ENCODE measurements at places on chromosomes 4 and X. TPM values are rescaled to one million over a fixed set of nuclear protein-coding genes. Genes with fewer than 3 reads are reported as not detected.

HSD17B10 gene
- total RNA-seq, result 47.9 TPM

FRG2 gene
- total RNA-seq, result not detected

DNA sequence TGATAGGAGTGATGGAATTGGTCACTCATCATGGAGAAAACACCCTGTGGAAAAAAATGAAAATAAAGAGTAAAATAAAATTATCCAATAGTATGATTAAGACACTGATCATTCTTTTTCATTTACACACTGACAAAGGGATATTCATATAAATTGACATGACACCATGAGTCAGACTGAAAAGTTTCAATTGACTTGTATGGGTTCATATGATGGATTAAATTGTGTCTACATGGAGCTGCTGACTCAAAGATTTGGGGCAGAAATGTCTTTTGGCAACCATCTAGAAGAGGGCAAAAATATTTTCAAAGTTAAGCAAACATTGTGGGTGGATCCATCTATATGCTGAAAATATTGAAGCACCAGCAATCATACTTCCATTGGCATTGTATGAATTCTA is 153.4 kb upstream of the PPP3CA start:
- DNase-seq, result no peak
- H3K36me3 ChIP-seq, result no peaks in the 10 kb centered on the region
- no peak overlapping the region for H3K4me3 ChIP-seq
- H3K27me3 ChIP-seq, result no peaks in the 10 kb centered on the region

DNA sequence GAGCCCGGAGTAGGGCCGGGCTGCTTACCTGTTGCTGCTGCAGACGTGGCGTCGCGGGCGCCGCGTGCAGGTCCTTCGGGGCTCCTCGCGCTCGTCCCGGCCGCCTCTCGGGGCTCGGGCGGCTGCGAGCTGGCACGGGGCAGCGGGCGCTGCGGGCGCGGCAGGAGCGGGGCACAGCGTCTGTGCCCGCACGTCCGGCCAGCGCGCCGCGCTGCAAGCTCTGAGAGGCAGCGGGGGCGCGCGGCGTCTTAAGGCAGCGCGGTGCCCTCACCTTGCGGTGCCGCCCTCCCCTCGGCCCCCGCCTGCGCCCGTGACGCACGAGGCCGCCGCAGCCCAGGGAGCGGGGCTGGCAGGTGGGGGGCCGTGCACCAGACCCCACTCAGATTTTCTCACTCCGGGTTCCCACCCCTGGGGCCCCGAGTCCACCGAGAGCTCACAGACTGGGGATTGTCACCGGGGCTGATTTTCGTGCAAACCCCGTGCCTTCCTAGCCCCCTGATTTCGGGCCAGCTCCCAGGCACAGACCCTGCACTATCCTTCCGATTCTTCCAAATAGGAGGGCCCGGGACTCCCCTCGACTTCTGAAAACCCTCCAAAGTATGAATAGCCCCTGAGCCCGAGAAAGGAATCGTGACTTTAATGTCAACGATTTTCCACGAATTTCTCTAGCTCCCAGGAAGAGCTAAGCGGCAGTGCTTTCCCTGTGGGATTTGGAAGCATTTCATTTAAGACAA is at the start of gene GPR101:
Gene GPR101 (minus strand): TSS at position 222 of the 734 bp plus-strand sequence. CDS start 2,321 bp downstream, outside the sequence.
- no peak within 1 kb of the TSS for H3K4me3 ChIP-seq
- H3K36me3 ChIP-seq, result no peaks in the 10 kb centered on the region
- DNase-seq, result peak; percentile 13
- H3K27me3 ChIP-seq, result peaks cover 23% of the 10 kb centered on the region
- H3K27ac ChIP-seq, result no peak within 1 kb of the TSS

DNA sequence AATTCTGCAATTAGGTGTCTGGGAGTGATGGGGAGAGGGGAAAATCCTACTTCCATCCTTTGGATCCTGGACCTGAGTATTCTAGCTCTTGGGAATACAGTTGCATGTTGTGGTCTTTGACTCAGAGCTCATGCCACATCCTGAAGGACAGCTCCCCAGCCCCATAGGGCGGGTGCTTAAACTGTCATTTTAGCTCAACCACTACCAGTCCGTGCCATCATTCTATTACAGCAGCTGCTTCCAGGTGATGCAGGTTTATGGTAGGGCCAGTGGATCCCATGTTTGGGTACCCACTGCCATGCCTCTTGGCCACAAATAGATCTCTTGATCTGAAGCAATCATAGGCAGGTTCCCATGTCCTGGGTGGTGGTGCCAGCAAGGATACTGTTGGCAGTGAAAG is 34.7 kb downstream of the CCKAR start:
- H3K4me3 ChIP-seq, result no peak overlapping the region
- H3K27me3 ChIP-seq, result no peaks in the 10 kb centered on the region
- no peaks in the 10 kb centered on the region for H3K36me3 ChIP-seq
- peaks cover 16% of the 10 kb centered on the region for H3K4me1 ChIP-seq

PNMA5 gene
- not detected for total RNA-seq

CDS1 gene
- not detected for total RNA-seq

- no peak overlapping the region for H3K4me3 ChIP-seq
- no peak overlapping the region for H3K27ac ChIP-seq
- peak; percentile 3 for DNase-seq
Measured at GRCh38 chrX:155819525-155819924, 61.6 kb upstream of the VAMP7 start.

GRCh38 chrX:72062916-72063315 is 68.8 kb downstream of the RTL5 start:
- H3K4me3 ChIP-seq, result no peak overlapping the region
- no peaks in the 10 kb centered on the region for H3K36me3 ChIP-seq
- H3K27me3 ChIP-seq, result no peaks in the 10 kb centered on the region

GRCh38 chr4:112817933-112818593 is 181.1 kb downstream of the LARP7 start:
- peak; percentile 96 for DNase-seq
- no peaks in the 10 kb centered on the region for H3K36me3 ChIP-seq
- peak overlapping the region; percentile 75 for H3K27ac ChIP-seq
- peaks cover 12% of the 10 kb centered on the region for H3K4me1 ChIP-seq
- H3K27me3 ChIP-seq, result no peaks in the 10 kb centered on the region

- peak overlapping the region; percentile 80 for H3K27ac ChIP-seq
- peak; percentile 76 for DNase-seq
- H3K36me3 ChIP-seq, result no peaks in the 10 kb centered on the region
- no peak overlapping the region for H3K4me3 ChIP-seq
- no peaks in the 10 kb centered on the region for H3K27me3 ChIP-seq
Measured at GRCh38 chr4:100288811-100289529, 98.7 kb upstream of the DDIT4L start.

GRCh38 chrX:3066555-3066954 is 25.3 kb downstream of the ARSF start:
- no peaks in the 10 kb centered on the region for H3K27me3 ChIP-seq
- DNase-seq, result peak; percentile 2
- no peaks in the 10 kb centered on the region for H3K36me3 ChIP-seq
- no peaks in the 10 kb centered on the region for H3K4me1 ChIP-seq
- H3K27ac ChIP-seq, result no peak overlapping the region

DNA sequence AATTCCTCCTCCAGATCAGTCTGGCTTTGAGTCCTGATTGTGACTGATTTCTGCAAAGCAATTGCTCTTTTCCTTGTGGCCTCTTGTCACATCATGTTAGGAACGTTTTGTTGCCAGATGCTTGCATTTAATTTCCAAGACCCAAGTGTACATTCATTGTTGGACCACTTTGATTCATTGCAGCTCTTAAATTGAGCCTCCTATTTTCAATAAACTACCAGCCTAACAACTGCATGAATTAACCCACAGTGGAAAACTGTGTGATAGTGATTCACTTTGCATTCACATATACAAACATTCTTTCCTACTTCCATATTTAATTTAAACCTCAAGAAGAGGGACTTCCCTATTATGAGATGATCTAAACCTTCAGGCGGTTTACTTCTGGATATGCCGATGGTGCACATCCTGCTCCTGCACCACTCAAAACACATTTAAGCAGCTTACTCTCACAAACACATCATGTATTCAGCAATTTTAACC is 118.4 kb downstream of the AFF1 start:
- no peaks in the 10 kb centered on the region for H3K27me3 ChIP-seq
- no peak overlapping the region for H3K4me3 ChIP-seq
- peaks cover 4% of the 10 kb centered on the region for H3K4me1 ChIP-seq
- DNase-seq, result no peak

- no peak for DNase-seq
- H3K4me3 ChIP-seq, result no peak overlapping the region
- H3K4me1 ChIP-seq, result no peaks in the 10 kb centered on the region
- H3K27ac ChIP-seq, result no peak overlapping the region
- H3K27me3 ChIP-seq, result no peaks in the 10 kb centered on the region
Measured at GRCh38 chr4:99716996-99717395, 59.4 kb upstream of the C4orf54 start.

DNA sequence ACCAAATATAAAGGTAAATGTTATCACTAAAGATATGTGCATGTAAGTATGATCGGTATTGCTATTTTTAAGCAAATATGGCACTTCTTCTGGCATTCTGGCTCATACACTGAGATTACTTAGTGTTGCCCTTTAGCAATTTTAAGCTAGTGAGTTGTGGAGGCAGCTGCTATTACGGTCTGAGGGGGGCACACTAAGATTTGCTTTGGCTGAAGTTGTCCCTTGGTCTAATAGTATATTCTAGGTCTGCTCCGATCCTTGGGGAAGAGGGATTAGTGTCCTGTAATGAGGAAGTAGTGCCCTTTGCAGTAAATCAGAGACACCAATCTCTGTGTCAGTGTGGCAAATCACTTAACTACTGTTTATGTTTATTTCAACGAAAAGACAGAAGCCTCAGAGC is 196.5 kb upstream of the FTHL17 start:
- DNase-seq, result no peak
- H3K4me1 ChIP-seq, result no peaks in the 10 kb centered on the region
- no peaks in the 10 kb centered on the region for H3K36me3 ChIP-seq
- H3K4me3 ChIP-seq, result no peak overlapping the region

SSX2 gene
- total RNA-seq, result not detected

DNA sequence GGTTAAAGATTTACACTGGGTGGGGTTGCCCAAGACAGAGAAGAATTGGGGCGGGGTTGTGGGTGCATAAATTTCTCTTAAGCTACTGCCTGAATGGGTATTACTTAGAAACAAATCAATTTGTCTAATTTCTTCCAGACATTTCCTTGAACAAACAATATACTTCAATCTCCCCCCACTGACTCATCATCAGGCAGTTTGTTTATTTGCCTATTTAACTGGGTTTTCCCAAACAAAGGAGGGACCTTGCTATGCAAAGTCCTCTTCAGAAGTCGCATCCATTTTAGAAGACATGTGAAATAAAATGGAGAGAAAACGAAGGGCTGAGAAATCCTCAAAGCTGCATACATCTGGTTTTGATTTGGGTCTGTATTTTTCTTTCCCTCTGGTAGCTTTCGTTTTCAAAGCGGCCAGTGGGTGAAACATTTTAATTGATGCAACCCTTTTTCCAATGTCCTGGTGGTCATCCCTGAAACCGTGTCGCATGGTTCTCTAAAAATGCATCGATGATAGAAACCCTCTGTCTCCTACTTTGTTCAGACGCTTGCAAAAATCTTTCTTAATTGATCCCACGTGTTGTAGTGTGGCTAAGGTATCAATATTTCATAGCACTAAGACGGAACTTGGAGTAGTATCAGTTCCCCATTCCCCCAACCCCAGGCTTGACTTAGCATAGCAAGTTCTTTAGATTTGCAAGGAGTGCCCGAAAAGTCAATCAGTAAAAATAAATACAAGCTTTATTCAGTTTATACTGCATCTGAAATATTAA is 115.1 kb upstream of the MXRA5 start:
- no peaks in the 10 kb centered on the region for H3K36me3 ChIP-seq
- H3K4me3 ChIP-seq, result peak overlapping the region; percentile 69
- DNase-seq, result peak; percentile 48
- H3K4me1 ChIP-seq, result peaks cover 9% of the 10 kb centered on the region
- peak overlapping the region; percentile 73 for H3K27ac ChIP-seq

DNA sequence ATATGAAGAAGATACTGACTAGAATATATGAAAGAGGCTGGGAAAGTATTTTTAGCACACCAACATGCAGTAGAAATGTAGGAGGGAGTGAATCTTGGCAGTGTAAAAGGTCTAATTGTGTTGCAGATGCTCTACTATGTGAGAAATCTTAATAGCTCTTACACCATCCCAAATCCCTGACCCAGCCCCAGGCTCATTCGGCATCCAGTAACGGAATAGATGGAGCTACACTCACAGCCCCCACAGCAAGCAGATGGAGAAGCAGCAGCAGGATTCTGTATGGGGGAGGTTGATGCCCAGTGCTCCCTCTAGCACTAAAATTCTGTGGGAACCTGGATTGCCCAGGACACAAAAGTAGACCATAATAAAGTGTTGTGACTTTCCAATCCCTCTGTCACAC is 153.2 kb upstream of the PRDX4 start:
- no peak overlapping the region for H3K4me3 ChIP-seq
- no peak overlapping the region for H3K27ac ChIP-seq
- H3K4me1 ChIP-seq, result no peaks in the 10 kb centered on the region

CYLC1 gene
- not detected for total RNA-seq

SMIM10L2A gene
- not detected for total RNA-seq

GRCh38 chr4:139735381-139736273 is 70.0 kb downstream of the MGST2 start:
- DNase-seq, result peak; percentile 50
- peaks cover 7% of the 10 kb centered on the region for H3K4me1 ChIP-seq
- H3K27me3 ChIP-seq, result no peaks in the 10 kb centered on the region
- H3K27ac ChIP-seq, result no peak overlapping the region

S100G gene
- total RNA-seq, result not detected

GRCh38 chr4:106618956-106619355 is 250.4 kb upstream of the GIMD1 start:
- peaks cover 21% of the 10 kb centered on the region for H3K4me1 ChIP-seq
- H3K27ac ChIP-seq, result no peak overlapping the region
- H3K36me3 ChIP-seq, result no peaks in the 10 kb centered on the region
- H3K4me3 ChIP-seq, result no peak overlapping the region

DNA sequence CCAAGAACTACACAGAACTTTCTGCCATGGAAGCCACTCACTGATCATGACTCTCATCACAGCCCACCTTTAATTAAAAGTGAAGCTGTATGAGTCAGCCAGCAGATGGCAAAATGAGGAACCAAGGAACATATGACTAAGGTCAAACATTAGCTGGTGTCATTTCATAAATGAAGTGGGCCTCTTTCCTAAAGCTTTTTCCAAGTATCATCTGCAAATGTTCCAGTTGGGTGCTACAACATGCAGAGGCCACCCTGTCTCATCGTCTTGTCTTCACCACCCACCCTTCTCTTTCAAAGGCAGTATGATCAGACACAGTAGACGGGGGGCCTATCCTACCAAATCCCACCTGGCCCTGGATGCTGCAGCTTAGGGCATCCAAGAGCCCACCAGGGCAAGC is 9.2 kb upstream of the EOLA1 start:
- no peak overlapping the region for H3K27ac ChIP-seq
- H3K36me3 ChIP-seq, result no peaks in the 10 kb centered on the region
- H3K4me1 ChIP-seq, result no peaks in the 10 kb centered on the region
- H3K4me3 ChIP-seq, result no peak overlapping the region
- no peak for DNase-seq
- H3K27me3 ChIP-seq, result no peaks in the 10 kb centered on the region

CNKSR2 gene
- total RNA-seq, result 0.76 TPM

Data from GM23248 (cell line).